Activated CD8-positive, alpha-beta memory T cell treated with anti-CD3 and anti-CD28 coated beads for 1 hour (primary cell): ENCODE measurements at places on chromosomes 1 and 21.

- DNase-seq: no peak
These were observed 127.6 kb downstream of the NOS1AP start for GRCh38 chr1:162197041-162197531.

DNA sequence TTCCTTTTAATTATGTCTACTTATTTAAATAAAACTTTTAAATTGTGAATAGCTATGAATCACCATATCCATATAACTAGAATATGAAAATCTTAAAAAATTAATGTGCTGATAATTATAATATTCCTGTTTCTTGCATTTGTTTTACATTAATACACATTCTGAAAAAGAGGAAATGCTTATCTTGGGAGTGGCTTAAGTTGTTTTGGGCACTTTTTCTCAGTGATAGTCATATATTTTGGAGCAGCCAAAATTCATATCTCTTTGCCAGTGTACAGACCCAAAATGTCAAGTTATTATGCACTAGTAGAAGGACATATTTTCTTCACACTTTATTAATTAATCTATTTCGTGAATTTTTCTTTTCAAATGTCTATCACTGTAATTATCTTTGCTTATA lies 838.5 kb downstream of the USP25 start:
- no peak for DNase-seq

DNA sequence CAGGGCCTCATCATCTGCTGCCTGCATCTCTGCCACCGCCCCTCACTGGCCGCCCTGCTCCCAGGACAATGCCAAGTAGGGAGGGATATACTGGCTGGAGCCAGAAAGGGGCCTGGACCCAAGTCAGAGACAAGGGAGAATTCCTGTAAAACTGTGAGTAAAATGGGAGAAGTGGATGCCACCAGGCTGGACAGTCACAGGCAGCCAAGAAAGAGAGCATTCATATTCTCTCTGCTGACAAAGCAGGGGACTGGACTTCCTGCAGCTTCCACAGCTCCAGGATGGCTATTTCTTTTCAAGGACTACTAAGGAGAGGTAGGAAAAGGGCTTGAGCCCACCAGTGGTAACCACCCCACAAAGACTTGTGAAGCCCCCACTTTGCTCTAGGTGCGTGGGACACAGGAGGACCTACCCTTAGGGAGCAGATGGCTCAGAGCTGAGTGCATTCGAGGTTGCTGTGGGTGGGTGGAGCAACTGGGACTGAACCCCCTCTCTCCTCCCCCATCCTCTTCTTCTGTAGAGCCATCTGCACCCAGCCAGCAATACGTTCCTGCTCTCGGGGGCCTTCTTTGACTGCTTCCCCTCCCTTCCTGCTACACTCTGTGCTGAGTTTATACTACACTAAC lies 57.5 kb downstream of the GLIS1 start:
- DNase-seq: no peak

DNA sequence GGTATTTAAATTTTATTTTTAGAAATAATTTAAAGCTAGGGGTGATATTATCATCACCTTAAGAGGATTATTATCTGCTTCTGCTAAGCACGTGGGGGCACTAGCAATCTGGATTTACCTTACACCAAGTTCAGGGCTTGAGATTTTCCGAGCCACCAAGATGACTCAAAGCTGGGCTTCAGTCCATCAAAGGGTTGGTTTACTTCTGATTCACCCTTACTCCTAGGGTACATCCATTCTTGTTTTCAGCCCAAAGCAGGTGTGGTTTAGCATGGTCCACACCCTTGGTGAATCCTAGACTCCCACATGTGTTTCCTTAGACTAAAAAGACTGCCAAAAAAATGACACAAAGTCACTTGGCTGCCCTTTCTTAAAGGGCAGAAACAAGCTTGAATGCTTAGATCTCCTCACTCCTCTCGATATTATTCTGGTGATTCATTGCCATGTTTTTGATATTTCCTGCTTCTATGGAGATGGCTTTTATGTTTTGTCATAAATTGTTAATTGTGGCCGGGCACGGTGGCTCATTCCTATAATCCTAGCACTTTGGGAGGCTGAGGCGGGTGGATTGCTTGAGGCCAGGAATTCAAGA lies 9.8 kb upstream of the PRSS38 start:
- no peak for DNase-seq

- DNase-seq: no peak
These were observed 58.2 kb downstream of the LMX1A start for GRCh38 chr1:165298203-165298820.

GRCh38 chr1:179761296-179761695 lies 18.2 kb downstream of the FAM163A start:
- DNase-seq: no peak

DNA sequence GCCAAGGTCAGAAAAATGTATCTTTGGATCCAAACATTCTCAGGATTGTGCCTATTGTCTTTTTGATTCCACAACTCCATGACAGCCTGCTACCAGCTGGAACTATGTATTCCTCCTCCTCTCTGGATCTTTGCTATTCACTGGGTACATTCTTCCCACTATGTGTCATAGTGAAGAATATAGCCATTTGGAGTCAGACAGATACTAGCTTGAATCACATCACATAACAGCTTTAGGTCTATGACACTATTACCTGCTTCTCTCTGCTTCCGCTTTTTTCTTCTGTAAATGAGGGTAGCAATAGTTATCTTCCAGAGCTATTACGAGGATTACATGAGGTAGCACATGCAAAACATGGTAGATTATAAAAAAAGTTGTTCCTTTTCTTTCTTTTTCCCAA lies 5.4 kb upstream of the EXO1 start:
- DNase-seq: no peak

GRCh38 chr1:82451191-82451590 lies 650.5 kb downstream of the ADGRL2 start:
- no peak for DNase-seq

- DNase-seq: no peak
These were observed 24.9 kb upstream of the PARP1 start for GRCh38 chr1:226432586-226433340.

GRCh38 chr1:27872059-27872801 lies at the start of gene THEMIS2:
THEMIS2 (plus strand) TSS chr1:27872544; CDS start chr1:27872572, 28 bp downstream.
- peak; percentile 40 for DNase-seq

GRCh38 chr1:112762541-112763500 lies 47.7 kb upstream of the PPM1J start:
- DNase-seq: no peak

GRCh38 chr21:16912075-16912474 lies 600.8 kb upstream of the CXADR start:
- DNase-seq: no peak
